ENCODE measurements at places on chromosomes 6 and 20.

GRCh38 chr6:143575440-143575839, 63.9 kb upstream of the FUCA2 start:
- DNase-seq, result no peak

GRCh38 chr6:170455335-170455979, 97.7 kb downstream of the PSMB1 start:
- DNase-seq, result no peak

GRCh38 chr6:41439524-41440418, 104.4 kb downstream of the NCR2 start:
- DNase-seq, result no peak

- DNase-seq, result no peak
Observed at GRCh38 chr20:9576695-9577094, 62.3 kb downstream of the LAMP5 start.

- no peak for DNase-seq
Observed at GRCh38 chr6:168333039-168333438, 13.5 kb upstream of the DACT2 start.

- DNase-seq, result no peak
Observed at GRCh38 chr6:46393940-46394337, 97.3 kb downstream of the RCAN2 start.

GRCh38 chr20:20731945-20732296, 19.5 kb upstream of the RALGAPA2 start:
- no peak for DNase-seq

DNA sequence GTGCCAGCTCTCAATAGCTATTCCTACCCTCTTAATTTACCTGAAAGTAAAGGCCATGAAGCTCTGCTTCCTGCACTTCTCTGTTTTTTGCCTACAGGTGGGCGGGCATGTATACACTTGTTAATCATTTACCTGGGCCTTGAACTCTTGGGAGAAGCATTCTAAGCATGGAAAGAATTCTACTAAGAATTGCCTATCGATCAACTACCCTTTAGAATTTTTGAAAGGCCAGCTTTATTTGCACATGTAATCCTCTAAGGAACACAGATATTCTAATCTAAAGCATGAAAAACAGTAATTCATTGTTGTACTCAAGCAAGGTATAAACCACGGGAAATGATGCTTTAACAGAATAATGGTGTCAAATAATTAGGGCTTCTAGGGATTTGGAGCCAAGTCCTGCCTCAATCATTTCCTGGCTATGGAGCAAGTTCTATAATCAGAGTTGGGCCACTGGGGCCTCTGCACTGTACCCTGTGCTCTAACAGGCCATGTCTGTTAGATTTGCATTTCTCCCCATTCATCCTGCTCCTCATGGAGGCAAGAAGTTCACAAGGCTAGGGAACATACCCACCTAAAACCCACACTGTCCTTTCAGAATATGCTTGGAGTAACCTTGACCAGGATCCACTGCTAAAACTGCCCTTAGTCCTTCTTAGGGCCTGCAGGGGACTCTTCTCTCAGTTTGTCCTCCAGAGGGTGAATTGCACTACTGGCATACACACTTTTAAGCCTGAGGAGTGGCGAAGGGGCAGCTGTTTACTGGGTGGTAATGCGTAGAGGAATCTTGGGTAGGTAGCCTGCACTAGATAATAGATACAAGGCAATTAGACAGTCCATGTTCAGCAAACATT, 276.4 kb upstream of the JAG1 start:
- DNase-seq, result no peak

DNA sequence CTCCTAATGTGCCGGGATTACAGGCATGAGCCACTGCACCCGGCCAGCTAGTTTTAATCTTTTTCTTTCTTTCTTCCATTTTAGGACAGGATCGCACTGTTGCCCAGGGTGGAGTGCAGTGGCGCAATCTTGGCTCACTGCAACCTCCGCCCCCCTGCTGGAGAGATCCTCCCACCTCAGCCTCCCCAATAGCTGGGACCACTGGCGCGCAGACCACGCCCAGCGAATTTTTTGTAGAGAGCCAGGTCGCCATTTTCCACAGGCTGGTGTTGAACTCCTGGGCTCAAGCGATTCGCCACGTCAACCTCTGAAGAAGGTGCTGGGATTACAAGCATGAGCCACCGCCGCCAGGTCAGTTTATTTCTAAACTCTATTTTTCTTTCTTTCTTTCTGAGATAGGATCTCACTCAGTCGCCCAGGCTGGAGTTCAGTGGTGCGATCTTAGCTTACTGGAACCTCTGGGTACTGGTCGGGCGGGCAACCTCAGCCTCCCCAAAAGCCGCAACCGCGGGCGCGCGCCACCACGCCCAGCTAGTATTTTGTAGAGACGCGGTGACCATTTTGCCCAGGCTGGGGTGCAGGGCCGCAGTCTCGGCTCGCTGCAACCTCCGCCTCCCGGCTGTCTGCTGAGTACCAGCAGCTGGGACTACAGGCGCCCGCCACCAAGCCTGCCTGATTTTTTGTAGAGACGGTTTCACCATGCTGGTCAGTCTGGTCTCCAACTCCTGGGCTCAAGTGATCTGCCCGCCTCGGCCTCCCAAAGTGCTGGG, 20.0 kb upstream of the LIN28B start:
- DNase-seq, result no peak

DNA sequence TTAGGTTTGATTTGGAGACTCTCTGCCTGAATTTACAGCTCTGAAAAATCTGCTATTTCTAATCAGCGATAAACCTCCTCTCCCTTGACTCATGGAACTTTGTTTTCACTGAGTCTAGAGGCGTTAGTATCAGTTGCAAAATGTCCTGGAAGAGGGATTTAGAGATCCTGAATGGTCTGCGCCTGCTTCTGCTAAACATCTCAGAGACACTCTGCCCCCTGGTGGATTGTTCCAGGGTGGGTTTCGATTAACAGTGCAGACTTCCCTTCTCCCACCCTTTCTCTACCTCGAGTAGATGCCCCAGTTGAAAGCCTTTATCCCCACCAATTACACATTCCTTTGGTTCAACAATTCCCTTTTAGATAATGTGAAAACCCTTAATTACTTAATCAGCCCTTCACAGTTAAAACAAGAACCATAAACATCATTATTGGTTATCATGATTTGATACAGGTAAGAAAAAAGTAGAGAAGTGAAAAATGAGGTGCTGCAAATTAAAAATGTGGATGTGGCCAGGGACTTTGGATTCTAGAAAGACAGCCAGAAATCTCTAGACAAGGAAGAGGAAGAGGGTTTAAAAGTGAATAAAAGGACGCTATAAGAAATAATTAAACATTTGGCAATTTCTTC, 5.5 kb downstream of the HTR1B start:
- DNase-seq, result peak; percentile 82

DNA sequence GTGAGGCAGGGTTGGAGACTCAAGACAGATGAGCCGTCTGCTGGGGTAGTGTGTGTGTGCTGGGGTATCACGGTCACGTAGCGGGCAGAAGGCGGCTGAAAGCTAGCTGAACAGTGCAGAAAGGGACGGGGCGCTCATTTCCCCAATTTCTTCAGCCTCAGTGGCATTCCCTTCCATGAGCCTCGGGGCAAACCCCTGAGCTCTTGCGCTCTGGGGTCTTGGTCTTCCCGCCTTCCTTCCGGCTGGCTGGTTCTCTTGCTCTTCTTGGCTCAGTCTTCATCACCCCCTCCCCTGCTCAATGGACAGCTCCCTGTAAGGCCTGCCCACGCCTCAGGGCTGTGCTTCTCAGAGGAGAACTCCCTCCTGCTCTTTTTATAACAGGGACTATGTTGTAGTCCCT, 15.5 kb upstream of the TMEM181 start:
- no peak for DNase-seq

GRCh38 chr6:5160206-5160605, 75.1 kb downstream of the PPP1R3G start:
- no peak for DNase-seq

- DNase-seq, result peak; percentile 45
Observed at GRCh38 chr20:1005452-1006027, 3.4 kb upstream of the RSPO4 start.

GRCh38 chr6:83008626-83009025, 57.0 kb downstream of the UBE3D start:
- DNase-seq, result no peak

GRCh38 chr20:24969186-24970029, 20.3 kb downstream of the CST7 start:
- DNase-seq, result peak; percentile 62

DNA sequence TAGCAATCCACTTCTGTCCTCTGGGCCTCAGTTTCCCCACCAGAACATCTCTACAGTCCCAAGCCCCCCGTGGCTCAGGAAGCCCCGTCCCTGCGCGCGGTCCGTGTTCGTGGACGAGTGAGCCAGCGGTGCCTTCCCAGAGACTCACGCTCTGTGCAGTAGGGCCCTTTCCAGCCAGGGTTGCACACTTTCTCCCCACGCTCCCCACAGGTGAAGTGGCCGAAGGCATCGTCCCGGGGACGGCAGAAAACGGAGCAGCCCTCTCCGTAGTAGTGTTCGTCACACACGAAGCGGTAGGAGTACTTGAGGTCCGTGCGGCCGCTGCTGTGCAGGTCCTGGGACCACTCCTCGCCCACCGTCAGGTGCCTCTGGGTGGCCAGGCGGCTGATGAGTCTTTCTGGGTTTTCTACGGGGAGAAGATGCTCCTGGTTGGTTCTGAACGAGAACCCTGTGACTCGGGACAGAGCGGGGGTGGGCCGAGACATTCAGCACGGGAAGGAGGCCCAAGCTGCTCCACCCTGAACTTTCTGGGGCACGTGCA, 2.7 kb downstream of the DLL1 start:
- peak; percentile 72 for DNase-seq

DNA sequence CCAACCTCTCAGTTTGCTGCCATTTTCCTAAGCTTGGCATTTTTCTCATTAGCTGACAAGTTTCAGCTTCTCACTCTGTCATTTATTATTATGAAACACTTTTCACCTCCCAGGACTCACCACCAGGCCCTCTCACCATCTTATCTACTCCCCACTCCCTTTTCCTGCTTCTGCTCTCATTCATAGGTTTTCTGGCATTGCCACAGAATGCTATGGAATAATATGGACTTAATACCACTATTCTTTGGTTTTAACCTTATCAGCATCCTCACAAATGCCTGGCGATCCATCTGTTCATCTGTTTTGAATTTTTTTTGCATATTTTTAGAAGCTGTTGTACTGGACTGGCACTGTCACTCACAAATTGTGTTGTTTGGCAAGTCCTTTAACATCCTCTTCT, 16.4 kb upstream of the LAMA4 start:
- DNase-seq, result no peak

GRCh38 chr6:52846002-52846401, 5.4 kb upstream of the GSTA5 start:
- no peak for DNase-seq

- no peak for DNase-seq
Observed at GRCh38 chr6:147586044-147586443, 77.6 kb downstream of the SAMD5 start.

- DNase-seq, result peak; percentile 68
Observed at GRCh38 chr20:58714340-58714922, 21.8 kb downstream of the NPEPL1 start.

- no peak for DNase-seq
Observed at GRCh38 chr6:151948002-151948743, 140.7 kb downstream of the ESR1 start.

DNA sequence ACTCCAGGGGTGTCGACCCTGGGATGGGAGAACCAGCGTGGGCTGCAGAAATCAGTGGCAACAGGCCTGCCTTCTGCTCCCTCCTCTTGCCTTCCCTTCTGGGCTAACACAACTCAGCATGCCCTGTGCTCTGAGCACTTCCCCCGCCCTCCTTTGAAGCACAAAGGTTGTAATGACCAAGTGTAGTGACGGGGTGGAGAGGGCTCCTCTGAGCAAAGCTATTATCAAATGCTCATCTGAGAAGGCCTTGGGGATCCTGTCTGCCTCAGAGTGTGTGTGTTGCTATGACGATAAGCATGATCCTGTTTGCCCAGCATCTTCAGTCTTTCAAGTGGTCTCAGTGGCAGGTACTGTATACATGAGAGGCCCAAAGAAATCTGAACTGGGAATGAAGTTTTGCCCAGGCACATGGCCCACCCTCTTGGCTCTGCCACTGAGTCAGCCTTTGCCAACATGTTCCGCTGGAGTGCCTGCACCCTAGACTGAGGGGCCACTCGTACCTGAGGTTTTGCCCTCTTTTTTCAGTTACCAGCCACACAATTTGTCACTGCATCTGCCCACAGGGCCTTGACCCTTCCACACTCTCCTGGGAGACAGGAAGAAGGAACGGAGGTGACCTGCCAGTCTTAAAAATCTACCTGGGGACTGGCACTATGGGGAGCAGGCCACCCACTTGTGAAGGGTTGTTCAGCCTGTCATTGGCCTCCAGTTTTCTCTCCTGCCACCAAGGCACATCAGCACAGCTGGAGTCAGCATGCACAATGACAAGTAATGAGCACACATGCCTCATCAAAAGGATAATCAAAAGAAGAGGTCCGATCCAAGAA, 74.5 kb downstream of the GFOD1 start:
- no peak for DNase-seq

- no peak for DNase-seq
Observed at GRCh38 chr6:114862064-114862463, 519.2 kb upstream of the HS3ST5 start.

- no peak for DNase-seq
Observed at GRCh38 chr6:109469591-109470189, 13.3 kb downstream of the ZBTB24 start.

DNA sequence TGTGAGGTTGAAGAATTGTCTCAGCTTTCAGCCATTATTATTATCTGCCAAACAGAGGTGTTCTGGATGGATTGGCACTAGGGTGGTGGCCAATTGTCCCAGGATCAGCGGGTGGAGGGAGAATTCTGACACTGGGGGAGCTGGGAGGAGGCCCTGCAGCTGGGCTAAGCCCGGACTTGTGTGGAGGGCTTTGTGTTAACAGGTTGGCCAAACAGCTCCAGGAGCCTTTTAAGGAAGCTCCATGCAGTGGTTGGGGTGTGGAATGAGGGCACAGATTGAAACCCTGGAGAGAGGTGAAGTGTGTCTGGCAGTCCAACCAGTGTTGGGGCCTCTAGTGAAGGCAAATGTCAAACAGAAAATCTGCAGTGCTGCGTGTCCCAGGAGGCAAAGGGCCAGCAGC, 135.8 kb downstream of the IMPG1 start:
- DNase-seq, result no peak

- no peak for DNase-seq
Observed at GRCh38 chr6:42217157-42217518, 523 bp downstream of the MRPS10 start.

Data from coronary artery (tissue), 2 donors.